ENCODE measurements at places on chromosomes 2 and 18. TPM values are rescaled to one million over a fixed set of nuclear protein-coding genes. Genes with fewer than 3 reads are reported as not detected.
A peak's percentile ranks its signal among the peaks of the same experiment; 100 is the strongest.

The SEMA4F gene
- 11.2 TPM for total RNA-seq

The KCNG2 gene
- 2.1 TPM for total RNA-seq

The SRD5A2 gene
- 0.18 TPM for total RNA-seq

The DQX1 gene
- total RNA-seq = 0.45 TPM

The SPDYA gene
- total RNA-seq = 2.7 TPM

The PTGR3 gene
- total RNA-seq = 26.1 TPM

The CCDC85A gene
- total RNA-seq = 25.3 TPM

The DSG3 gene
- not detected for total RNA-seq

GRCh38 chr2:150027164-150027563 lies 439.6 kb upstream of the MMADHC start:
- no peak for DNase-seq

DNA sequence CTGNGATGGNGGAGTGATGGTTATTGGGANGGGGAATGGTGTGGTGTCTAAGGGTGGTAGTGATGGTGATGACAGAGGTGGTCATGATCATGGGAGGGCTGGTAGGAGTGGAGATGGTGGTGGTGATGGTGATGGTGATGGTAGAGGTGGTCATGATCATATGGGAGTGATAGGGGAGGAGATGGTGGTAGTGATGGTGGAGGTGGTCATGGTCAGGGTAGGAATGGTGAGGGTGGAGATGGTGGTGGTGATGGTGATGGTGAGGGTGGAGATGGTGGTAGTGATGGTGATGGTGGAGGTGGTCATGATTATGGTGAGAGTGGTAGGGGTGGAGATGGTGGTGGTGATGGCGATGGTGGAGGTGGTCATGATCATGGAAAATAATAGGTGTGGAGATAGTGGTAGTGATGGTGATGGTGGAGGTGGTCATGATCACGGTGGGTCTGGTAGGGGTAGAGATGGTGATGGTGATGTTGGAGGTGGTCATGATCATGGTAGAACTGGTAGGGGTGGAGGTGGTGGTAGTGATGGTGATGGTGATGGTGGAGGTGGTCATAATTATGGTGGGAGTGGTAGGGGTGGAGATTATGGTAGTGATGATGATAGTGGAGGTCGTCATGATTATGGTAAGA lies 83.7 kb downstream of the INPP5D start:
- DNase-seq = no peak

GRCh38 chr2:72340665-72341064 lies 193.0 kb upstream of the CYP26B1 start:
- DNase-seq = no peak

- DNase-seq = no peak
Measured at GRCh38 chr2:30639836-30640235, 167.4 kb downstream of the CAPN13 start.

- DNase-seq = no peak
Measured at GRCh38 chr18:30705943-30706342, 336.6 kb downstream of the DSC3 start.

- DNase-seq = peak; percentile 50
Measured at GRCh38 chr2:11669454-11670291, at the start of gene NTSR2. NTSR2 (minus strand) TSS chr2:11670195; CDS start chr2:11670129, 66 bp downstream.

DNA sequence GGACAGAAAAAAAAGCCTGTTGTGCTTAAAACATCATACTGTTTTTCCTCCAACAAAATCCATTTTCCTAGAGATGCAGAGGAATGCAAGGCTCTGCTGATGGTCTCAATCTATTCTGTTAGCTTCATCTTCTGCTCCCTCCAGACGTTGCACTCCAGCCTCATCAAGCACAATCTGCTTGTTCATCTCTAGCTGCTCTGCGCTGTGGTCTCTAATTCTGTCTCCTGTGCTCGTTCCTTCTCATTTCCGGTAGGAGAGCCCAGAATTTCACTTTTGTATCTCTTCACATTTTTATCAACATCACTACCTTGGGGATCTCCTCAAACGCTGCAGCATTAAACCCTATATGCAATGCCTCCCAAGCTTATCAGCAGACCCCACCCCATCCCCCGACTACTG lies 708.9 kb downstream of the RNF144A start:
- DNase-seq = no peak

GRCh38 chr2:218734190-218734975 lies 23.7 kb downstream of the TTLL4 start:
- no peak for DNase-seq

- DNase-seq = no peak
Measured at GRCh38 chr2:46067501-46068305, 229.5 kb upstream of the EPAS1 start.

GRCh38 chr18:78751664-78752063 lies 228.0 kb upstream of the SALL3 start:
- DNase-seq = no peak

GRCh38 chr2:214232271-214232670 lies 178.6 kb upstream of the VWC2L start:
- no peak for DNase-seq

GRCh38 chr2:212361174-212361756 lies 177.3 kb downstream of the ERBB4 start:
- no peak for DNase-seq

DNA sequence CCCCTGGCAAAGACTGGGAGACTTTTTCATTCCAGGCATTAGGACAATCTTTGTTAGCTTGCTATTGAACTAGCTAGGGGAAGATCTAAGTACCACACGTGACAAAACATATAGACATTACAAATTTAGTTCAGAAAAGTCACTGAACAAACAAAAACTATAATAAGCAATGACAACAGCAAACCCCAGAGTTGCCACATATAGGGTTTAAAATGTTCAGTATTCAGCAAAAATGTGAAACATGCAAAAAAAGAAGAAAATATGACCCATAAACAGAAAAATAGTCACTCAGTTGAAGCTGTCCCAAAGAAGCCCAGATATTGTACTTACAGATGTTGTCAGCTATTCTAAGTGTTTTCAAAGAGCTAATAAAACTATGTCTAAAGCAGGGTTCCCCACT lies 431.1 kb upstream of the CDH2 start:
- DNase-seq = no peak

DNA sequence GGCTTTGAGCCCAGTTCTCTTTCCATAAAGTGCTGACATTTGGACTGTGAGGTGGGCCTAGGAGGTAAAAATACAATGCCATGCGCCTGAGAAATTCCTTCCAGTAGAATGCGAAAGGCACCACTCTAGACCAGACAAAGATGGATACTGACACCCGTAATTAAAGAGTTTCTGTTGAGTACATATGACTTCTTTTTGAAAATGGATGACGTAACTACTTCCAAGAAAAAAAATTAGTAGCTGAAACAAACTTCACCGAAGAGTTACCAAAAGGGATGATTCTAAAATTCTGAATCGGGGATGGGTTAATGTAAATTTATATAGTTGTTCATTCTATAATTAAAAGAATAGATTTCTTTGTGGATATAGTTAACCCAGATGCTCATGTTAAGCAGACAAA lies 146.8 kb downstream of the ALK start:
- DNase-seq = no peak

- no peak for DNase-seq
Measured at GRCh38 chr2:10493634-10494281, 45.6 kb upstream of the ODC1 start.
